ENCODE measurements at places on chromosomes 11 and 22.

- DNase-seq: no peak
Observed at GRCh38 chr11:121429556-121429955, 22.6 kb upstream of the SORL1 start.

DNA sequence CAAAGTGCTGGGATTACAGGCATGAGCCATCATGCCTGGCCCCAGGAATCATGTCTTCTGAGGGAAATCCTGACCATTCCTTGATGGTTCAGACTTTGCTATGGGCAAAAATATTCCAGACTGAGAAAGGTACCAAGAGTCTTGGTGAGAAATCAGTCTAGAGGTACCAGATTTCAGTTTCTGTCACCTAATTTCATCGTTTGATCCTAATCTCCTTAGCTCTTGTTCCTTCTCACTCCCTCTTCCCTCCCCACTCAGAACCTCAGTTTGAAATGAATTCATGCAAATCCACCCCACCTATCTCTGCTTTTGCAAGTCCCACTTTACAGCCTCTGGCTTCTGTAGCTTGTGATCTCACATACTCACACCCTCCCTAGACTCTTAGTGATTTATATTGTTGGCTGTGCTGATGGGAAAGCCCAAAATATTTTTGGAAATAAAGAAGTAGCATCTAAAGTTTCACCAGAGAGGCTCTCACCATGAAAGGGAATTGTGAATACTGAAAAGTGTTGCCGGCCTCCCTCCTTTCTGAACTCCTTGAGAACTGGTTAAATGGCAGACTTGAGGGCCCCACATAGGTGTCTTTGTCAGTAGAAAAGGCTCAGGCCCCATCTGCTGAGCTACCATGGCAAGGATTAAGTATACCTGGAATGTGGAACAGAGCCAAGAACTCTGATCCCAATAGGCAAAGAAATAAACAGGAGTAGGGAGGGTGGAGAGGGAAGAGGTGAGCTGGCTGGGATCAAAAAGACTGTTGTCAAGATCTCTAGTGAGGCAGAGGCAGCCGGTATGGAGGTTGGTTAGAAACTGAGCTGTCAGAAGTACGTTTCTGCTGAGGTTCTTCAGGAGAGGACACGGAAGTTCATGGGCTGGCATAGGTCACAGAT lies 190.5 kb upstream of the MTMR2 start:
- DNase-seq: no peak

DNA sequence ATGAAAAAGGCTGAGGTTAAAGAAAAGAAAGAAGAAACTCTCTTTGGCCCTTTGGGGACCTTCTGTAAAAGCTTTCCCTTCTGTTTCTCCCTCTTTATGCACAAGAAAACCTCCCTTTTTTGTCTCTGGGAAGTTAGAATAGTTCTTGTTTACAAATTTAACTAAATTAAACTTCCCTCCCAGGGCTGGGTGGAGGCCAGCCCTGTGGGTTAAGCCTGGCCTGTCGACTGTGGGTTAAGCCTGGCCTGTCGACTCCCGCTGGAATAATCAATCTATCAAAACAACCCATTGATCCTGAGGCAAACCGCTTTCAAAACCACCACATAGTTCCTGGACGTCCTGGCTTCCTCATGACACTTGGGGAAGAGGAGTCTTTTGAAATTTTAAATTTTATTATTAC lies 1.2 kb upstream of the DRG1 start:
- no peak for DNase-seq

- no peak for DNase-seq
Observed at GRCh38 chr11:104823657-104824056, 74.6 kb downstream of the CASP12 start.

GRCh38 chr11:35748644-35749043 lies 86.1 kb downstream of the TRIM44 start:
- no peak for DNase-seq

DNA sequence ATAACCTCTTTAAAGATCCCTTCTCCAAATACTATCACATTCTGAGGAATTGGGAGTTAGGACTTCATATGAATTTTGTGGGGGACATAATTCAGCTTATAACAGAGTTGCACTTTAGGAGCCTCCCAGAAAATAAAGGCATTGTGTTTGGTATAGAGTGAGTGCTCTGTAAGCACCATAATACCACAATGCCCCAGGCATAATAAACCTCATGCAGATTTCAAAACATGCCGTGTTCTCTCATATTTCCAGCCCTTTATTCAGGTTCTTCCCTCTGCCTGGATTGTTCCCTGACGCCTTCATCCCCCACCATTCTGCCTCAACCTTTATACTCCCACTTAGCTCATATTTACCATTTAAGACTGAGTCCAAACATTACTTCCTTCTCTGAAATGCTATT lies 398.8 kb upstream of the FAT3 start:
- DNase-seq: no peak

All from hepatic stellate cell (primary cell).